ENCODE measurements at places on chromosomes 3 and 15.

DNA sequence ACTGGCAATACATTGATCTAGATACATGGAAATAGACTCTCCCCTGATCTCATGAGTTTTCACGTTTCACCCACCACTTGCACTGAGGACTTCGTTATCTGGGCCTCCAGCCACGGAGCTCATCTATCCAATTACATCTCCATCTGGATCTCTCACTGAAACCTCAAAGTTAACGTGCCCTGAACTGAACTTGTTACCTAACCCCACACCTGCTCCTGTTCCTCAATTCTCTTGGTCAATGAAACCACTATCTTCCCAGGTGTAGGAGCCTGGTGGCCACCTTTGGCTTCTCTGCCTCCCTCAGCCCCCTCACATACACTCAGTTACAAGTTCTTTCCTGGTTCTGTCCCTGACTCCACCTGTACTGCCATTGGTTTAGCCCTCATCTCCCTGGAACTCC, 9.7 kb downstream of the DGKG start:
- no peak for DNase-seq

- DNase-seq = no peak
Observed at GRCh38 chr15:39597751-39598185, 16.9 kb downstream of the THBS1 start.

GRCh38 chr15:78069052-78069414, 8.5 kb downstream of the TBC1D2B start:
- no peak for DNase-seq

DNA sequence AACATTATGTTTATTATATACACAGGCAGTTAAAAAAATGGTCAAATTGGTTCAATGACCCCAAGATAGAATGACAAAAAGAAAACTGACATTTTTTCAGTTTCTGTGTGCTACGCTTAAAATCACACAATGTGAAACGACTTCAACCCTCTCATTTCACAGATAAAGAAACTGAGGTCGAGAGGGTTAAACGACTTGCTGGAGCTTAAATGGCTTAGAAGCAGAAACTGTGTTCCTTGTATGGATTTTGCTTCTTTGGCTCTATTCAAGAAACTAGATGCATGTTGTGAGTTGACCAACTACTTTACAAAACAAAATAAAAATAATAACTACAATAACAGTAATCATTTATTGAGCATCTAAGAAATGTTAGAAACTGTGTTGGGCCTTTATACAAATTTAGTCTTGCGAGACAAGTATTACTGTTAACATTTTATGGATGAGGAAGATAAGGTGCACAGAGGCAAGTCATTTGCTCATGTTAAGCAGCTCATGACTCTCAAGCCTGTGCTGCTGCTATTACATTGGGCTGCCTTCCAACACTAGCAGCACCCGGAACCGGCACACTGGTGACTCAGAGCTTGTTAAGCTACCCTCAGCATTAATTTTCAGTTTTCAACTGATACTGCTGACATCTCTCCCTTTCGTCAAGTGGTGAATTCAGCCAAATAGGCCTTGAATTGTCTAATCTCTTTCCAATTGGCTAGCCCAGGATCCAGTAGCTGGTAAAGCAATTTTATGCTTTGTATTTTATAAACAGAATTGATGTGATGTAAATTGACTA, 487.6 kb downstream of the NAALADL2 start:
- DNase-seq = no peak

DNA sequence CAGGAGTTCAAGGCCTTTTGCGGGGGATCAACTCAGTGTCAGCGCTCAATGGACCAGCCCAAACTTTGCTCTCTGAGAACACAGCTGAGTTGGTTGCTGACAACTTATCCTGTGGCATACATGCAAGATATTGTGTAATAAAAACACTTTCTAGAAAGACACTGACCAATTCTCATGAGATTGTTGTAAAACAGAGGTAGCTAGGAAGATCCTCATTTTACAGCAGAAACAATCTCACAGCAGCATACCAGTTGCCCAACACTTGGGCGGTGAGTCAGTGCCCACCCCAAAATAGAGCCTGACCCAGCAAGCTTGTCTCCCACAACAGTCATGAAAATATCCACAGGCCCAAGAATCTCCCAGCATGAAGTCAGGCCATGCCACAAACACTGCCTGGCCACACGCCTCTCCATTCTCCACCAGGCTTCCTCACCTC, 18.2 kb downstream of the KLHL6 start:
- DNase-seq = no peak

Data from activated CD4-positive, alpha-beta T cell treated with anti-CD3 and anti-CD28 coated beads, Interleukin-2, Interleukin-6, amounts not matched to agents 100 ng/mL and 50 ng/mL, durations not matched to agents 16 hours and 8 hours (primary cell).